Kidney (tissue), 22 donors: ENCODE measurements at places on chromosomes 2 and 18.

- H3K36me3 ChIP-seq, result no peaks in the 10 kb centered on the region
- no peaks in the 10 kb centered on the region for H3K27me3 ChIP-seq
- no peaks in the 10 kb centered on the region for H3K4me1 ChIP-seq
- H3K27ac ChIP-seq, result no peak overlapping the region
- DNase-seq, result no peak
Measured at GRCh38 chr18:47586418-47587070, 335.1 kb upstream of the SKOR2 start.

DNA sequence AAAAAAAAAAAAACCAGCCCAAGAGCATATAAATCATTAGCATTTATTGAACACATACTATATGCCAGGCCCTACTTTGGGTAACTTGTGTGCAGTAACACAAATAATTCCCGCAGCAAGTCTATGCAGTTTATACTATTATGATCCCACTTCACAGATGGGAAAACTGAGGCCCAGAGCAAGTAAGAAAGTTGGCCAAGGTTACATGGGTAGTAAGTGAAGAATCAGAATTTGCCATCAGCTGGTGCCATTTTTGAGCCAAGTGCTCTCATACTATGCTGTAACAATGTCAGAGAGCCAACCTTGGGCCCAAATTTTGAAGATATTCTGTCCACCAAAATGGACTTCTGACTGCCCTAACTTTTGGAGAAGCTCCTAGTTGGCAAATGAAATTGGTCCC, 13.5 kb upstream of the PSD4 start:
- peaks cover 3% of the 10 kb centered on the region for H3K4me1 ChIP-seq
- no peak overlapping the region for H3K4me3 ChIP-seq
- no peaks in the 10 kb centered on the region for H3K36me3 ChIP-seq
- H3K27me3 ChIP-seq, result no peaks in the 10 kb centered on the region
- no peak for DNase-seq

DNA sequence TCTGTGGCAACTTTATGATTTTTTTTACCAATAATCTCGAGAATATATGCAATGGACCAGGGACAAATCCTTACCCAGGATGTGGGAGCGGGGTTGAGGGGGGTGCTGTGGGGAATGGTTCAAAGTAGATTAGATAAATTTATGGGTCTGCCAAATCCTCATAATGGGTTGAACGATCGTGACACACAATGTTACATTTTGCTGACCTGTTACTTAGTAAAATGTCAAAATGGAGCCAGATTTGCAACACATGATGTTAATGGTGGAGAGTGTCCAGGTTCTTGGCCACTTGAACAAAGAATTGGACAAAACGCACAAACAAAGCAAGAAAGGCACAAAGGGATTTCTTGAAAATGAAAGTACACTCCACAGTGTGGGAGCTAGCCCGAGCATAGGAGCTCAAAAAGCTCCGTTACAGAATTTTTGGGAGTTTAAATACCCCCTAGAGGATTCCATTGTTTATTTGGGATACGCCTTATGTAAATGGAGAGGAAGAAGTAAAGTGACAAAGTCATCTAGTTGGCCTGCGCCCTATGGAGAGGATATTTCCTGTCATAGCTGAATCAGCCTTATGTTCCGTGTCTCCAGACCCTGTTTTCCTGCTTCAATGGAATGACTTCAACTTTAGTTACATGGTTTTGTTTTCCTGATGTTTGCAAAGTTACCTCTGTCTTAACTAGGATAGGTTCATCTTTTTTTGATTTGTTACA, 776.0 kb downstream of the DCC start:
- no peaks in the 10 kb centered on the region for H3K36me3 ChIP-seq
- H3K4me1 ChIP-seq, result no peaks in the 10 kb centered on the region
- H3K27me3 ChIP-seq, result no peaks in the 10 kb centered on the region
- H3K27ac ChIP-seq, result no peak overlapping the region

GRCh38 chr18:24022161-24022560, 7.6 kb downstream of the TTC39C start:
- H3K27me3 ChIP-seq, result no peaks in the 10 kb centered on the region
- no peak overlapping the region for H3K4me3 ChIP-seq
- no peak overlapping the region for H3K27ac ChIP-seq
- no peaks in the 10 kb centered on the region for H3K4me1 ChIP-seq
- no peaks in the 10 kb centered on the region for H3K36me3 ChIP-seq
- no peak for DNase-seq

DNA sequence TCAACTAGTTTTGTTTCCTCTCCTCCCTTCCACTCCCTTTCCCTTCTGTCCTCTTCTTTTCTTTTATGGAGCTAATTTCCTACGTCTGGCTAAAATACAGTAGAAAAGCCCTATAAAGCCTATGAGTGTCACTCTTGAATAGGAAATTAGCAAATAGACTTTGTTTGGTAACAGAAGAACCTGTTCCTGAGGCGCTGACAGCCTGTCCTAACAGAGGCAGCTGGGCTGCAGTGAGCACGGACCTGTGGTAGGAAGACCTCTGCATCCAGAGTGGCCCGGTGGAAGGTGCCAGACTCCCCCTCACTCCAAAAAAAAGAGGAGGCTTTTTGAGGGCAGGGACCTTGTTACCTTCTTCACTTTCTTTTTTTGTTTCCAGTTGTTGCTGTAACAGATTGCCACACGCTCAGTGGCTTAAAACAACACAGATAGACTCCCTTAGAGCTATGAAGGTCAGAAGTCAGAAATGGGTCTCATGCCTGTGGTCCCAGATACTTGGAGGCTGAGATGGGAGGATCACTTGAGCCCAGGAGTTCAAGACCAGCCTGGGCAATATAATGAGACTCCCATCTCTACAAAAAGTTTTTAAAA, 81.2 kb upstream of the TXNDC2 start:
- peaks cover 26% of the 10 kb centered on the region for H3K4me1 ChIP-seq
- H3K27ac ChIP-seq, result no peak overlapping the region
- H3K4me3 ChIP-seq, result no peak overlapping the region
- no peak for DNase-seq
- no peaks in the 10 kb centered on the region for H3K36me3 ChIP-seq
- H3K27me3 ChIP-seq, result no peaks in the 10 kb centered on the region
